Activated CD4-positive, alpha-beta T cell treated with anti-CD3 and anti-CD28 coated beads, Interleukin-2, Interleukin-6, amounts not matched to agents 100 ng/mL and 50 ng/mL, durations not matched to agents 16 hours and 8 hours (primary cell): ENCODE measurements at places on chromosomes 12 and 14.

GRCh38 chr14:100263141-100263540 lies 24.2 kb downstream of the YY1 start:
- DNase-seq = no peak

GRCh38 chr12:102095677-102096263 lies 24.1 kb downstream of the NUP37 start:
- peak; percentile 22 for DNase-seq

- DNase-seq = no peak
Observed at GRCh38 chr12:94938583-94938982, 64.9 kb downstream of the NDUFA12 start.

GRCh38 chr14:31109257-31109656 lies 83.1 kb upstream of the STRN3 start:
- no peak for DNase-seq

DNA sequence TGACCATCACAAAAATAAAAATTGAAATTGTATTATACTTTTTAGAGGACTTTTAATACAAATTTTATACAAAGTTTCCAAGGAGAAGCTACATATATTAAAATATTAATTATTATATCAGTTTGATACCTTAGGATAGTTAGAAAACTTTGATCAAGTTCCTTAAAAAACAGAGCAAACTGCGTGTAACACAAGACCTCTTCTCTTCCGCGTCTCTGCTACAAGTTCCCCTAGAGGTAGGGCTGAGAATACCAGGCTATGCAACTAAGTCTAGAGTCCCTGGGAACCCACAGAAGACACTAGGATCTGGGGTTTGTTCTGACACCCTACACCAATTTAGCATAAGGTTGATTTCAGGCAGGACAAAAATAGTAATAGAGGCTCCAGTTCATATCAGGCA lies 319.0 kb downstream of the FOXG1 start:
- DNase-seq = no peak
